Brain pericyte (primary cell): ENCODE measurements at places on chromosomes 6 and 20.

- no peak for DNase-seq
These were observed 135.3 kb upstream of the NEDD9 start for GRCh38 chr6:11367638-11368199.

GRCh38 chr6:142429195-142429594 is 127.4 kb downstream of the ADGRG6 start:
- DNase-seq: no peak

DNA sequence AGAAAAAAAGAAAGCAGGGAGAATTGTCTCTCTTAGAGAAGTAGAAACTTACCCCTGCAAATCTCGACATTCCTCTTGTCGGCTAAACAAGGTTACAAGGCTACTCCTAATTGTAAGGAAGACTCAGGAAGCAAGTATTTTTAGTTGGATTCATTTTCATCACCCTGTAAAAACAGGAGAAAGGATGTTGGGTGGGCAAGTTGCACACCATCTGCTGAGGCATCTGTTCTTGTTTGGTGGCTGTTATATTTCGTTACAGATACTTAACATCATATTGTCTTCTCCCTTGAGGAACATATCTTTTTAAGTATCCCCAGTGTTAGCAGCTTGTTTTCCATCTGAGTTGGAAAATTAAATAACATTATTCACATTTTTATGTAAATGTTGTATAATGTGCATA is 187.5 kb downstream of the PLCB4 start:
- DNase-seq: no peak

GRCh38 chr6:167512696-167513375 is 187.9 kb downstream of the TTLL2 start:
- no peak for DNase-seq

- DNase-seq: no peak
These were observed 14.7 kb downstream of the DPPA5 start for GRCh38 chr6:73339340-73339739.
